ENCODE measurements at places on chromosomes 3 and 15. TPM values are rescaled to one million over a fixed set of nuclear protein-coding genes. Genes with fewer than 3 reads are reported as not detected.

PPM1L gene
- 51.3 TPM for total RNA-seq

DNA sequence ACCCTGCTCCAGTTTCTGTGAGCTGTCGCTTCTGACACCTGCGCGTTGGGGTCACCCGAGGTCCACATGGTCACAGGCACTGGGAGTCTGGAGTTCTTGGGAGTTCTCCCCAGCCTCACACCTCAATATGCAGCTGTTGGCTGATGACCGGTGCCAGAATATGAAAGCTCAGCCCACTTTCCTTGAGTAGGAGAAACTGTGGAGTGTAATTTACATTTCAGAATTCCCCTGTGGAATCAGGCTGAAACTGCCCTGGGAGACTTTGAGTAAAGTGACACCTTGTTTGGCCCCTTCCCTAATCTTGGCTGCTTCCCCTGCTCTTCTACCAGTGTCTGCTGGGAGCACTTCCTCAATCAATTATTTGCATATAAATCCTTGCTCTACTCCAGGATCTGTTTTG lies 255.9 kb downstream of the NFKBIZ start:
- no peak for DNase-seq

GRCh38 chr3:19911452-19911851 lies 22.6 kb downstream of the EFHB start:
- no peak for DNase-seq

DNA sequence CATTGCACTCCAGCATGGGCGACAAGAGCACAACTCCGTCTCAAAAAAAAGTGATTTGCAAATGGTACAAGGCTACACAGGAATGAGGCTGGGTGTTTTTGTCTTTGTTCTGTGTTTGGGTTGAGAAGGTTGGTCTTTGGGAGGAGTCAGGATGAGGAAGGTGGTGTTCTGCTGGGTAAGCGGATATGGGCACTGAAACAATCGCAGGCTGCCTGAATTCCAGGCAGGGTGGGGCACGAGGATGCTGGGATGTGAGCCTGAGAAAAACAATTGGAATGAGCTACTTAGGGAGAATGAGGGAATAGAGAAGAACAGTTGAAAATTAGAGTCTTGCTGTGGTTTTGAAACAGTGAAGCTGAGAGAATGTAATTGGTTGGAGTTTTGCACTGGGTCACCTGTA lies 51.6 kb downstream of the ZBTB38 start:
- DNase-seq: no peak

- no peak for DNase-seq
These were observed 80.5 kb downstream of the TOP2B start for GRCh38 chr3:25584011-25584789.

LOXL1 gene
- total RNA-seq: 30.4 TPM

Data from heart left ventricle (tissue), 16 donors.